ENCODE measurements at places on chromosomes 6 and 20.

GRCh38 chr20:35359335-35359950, 52.3 kb downstream of the UQCC1 start:
- DNase-seq: no peak

DNA sequence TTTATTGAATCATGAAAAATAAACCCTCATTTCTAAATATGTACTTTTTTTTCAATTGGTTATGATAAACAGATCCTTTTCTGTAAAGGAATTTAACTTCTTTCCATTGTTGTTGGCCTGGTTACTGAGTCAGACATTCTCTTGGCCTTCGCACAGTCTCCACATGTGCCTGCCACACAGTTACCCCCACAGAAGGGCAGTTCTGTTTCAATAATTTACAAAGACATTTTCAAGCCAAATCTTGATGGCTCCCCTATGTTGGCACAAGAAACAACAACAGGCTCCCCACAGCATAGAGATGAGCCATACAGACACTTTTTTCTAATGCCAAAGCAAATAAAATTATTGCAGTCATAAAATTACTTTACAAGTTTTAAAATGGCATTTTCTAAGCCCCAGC, 55.6 kb upstream of the BEND6 start:
- DNase-seq: no peak

DNA sequence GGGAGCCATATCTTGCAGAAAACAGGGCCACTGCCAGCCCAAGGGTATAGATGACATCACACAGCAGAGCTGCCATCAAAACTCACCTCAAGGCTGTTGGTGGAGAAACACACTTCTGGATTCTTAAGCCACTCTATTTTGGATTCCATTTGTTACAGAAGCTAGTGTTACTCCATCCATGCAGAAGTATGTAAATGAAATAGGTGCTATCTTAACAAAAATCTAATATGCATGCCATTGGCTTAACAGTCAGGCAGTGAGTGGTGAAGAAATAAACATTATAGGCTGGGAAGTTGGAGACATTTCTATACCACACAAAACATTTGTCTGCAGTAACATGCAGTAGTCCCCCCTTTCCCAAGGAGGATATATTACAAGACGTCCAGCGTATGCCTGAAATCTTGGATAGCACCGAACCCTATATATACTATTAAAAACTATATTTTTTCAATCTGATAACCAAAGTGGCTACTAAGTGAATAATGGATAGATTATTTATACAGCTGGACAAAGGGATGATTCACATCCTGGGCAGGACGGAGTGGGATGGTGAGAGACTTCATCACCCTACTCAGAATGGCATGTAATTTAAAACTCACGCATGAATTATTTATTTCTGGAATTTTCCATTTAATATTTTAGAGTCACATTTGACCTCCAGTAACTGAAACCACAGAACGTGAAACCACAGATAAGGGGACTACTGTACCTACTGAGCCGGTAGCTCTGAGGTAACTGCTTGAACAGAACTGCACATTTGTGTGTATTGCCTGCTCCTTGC, 160.0 kb upstream of the PLN start:
- no peak for DNase-seq

GRCh38 chr6:35534407-35535170, 21.9 kb upstream of the TULP1 start:
- DNase-seq: no peak

- DNase-seq: no peak
These were observed 29.7 kb downstream of the GJA1 start for GRCh38 chr6:121465101-121465500.

- no peak for DNase-seq
These were observed 173.1 kb downstream of the HS3ST5 start for GRCh38 chr6:114169763-114170162.

DNA sequence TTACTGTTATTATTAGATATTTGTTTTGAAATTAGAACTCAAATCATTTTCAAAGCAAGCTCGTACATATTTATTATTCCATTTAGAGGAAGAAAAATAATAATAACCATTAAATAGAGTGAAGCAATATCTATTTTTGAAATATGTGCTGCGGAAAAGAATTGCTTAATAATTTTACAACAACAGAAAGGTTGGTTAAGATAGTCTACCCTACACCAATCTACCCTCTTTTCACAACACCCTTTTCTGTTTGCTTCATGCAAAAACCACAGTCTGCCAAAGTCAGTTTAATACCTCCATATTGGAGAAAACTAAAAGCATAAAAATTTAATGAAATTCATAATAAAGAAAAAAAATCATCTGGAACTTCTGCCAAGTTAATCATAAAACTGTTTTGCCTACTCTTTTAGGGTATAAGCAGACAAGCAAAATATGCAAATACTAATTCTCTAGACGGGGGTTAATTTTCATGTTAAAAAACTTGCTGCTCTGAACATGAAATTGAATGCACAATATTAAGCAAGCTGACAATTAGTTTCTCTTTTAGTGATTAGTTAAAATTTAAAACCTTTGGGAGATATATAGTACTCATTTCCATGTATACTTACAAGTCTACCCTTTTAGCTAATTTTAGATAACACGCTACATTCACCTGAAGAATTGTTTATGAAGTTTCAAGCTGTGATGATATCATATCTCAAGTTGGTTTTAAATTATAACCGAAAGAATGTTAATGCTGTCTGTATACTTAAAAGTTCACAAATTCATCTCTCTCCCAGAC, 100.2 kb downstream of the AHI1 start:
- no peak for DNase-seq

GRCh38 chr6:101832371-101832770, 438.9 kb downstream of the GRIK2 start:
- DNase-seq: no peak

GRCh38 chr6:25992413-25993340, 30.1 kb downstream of the TRIM38 start:
- DNase-seq: peak; percentile 94

- peak; percentile 3 for DNase-seq
These were observed 798 bp downstream of the DSP start for GRCh38 chr6:7542065-7542873.

DNA sequence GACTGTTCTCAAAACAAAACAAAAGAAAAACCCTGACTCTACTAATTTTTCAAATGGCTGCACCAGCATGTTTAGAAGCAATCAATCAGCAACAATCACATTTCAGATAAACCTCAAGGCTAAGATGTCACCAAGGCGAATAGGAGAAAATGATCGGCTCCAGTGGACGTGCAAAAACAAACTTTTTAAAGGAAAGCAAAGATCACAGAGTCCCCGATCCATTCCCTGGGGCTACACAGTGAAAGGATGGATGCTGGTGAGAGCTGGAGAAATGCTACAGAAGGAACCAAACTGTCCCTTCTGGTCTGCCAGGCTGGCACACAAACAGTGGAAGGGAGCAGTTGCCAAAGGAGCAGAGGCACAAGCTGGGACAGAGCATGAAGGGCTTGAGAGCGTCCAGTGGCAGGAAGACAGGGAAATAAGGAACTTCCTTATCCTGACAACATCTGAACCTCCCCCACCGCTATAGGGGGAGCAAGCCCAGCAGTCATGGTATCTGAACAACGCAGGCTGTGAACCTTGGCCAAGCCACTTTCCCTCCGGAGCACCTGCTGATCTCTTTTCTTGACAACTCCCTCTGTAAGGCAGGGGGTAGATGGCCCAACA, 73.7 kb upstream of the HIVEP1 start:
- DNase-seq: no peak

GRCh38 chr6:145809211-145809610, 5.4 kb downstream of the FBXO30 start:
- no peak for DNase-seq

DNA sequence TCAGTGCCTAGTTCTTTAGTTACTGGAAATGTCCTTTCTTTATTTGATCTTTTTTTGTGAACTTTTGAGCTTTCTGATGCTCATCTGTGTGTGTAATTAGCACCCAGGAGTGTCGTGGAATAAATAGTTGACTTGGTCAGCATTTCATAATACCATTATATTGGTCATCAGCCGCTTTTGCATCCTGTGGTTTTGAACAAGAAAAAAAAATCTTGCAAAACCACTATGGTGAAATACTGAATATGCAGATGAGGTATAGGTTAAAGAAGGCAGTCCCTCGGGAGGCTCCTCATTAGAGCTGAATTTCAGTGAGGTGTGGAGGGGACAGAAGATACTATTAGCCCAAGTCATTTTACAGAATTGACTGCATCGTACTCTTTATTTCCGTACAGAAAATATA, 90.1 kb downstream of the FOXO3 start:
- DNase-seq: no peak

GRCh38 chr20:25285856-25286798, 38.2 kb downstream of the PYGB start:
- DNase-seq: no peak

GRCh38 chr20:17556837-17557674, 12.8 kb upstream of the DSTN start:
- no peak for DNase-seq

DNA sequence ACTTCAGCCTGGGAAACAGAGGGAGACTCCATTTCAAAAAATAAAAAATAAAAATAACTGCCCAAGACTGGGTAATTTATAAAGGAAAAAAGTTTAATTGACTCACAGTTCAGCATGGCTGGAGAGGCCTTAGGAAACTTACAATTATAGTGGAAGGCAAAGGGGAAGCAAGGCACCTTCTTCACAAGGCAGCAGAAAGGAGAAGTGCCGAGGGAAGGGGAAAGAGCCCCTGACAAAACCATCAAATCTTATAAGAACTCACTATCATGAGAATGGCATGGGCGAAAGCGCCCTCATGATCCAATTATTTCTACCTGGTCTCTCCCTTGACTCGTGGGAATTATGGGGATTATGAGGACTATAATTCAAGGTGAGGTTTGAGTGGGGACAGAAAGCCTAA, 95.5 kb upstream of the LGSN start:
- no peak for DNase-seq

DNA sequence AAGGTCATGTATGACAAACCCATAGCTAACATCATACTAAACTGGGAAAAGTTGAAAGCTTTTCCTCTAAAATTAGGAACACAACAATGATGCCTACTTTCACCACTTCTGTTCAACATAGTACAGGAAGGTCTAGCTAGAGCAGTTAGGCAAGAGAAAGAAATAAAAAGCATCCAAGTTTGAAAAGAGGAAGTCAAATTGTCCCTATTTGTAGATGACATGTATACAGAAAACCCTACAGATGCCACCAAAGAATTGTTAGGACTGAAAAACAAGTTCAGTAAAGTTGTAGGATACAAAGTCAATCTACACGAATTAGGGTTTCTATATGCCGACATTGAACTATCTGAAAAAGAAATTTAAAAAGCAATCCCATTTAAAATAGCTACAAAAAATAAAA, 89.4 kb upstream of the GLP1R start:
- no peak for DNase-seq

DNA sequence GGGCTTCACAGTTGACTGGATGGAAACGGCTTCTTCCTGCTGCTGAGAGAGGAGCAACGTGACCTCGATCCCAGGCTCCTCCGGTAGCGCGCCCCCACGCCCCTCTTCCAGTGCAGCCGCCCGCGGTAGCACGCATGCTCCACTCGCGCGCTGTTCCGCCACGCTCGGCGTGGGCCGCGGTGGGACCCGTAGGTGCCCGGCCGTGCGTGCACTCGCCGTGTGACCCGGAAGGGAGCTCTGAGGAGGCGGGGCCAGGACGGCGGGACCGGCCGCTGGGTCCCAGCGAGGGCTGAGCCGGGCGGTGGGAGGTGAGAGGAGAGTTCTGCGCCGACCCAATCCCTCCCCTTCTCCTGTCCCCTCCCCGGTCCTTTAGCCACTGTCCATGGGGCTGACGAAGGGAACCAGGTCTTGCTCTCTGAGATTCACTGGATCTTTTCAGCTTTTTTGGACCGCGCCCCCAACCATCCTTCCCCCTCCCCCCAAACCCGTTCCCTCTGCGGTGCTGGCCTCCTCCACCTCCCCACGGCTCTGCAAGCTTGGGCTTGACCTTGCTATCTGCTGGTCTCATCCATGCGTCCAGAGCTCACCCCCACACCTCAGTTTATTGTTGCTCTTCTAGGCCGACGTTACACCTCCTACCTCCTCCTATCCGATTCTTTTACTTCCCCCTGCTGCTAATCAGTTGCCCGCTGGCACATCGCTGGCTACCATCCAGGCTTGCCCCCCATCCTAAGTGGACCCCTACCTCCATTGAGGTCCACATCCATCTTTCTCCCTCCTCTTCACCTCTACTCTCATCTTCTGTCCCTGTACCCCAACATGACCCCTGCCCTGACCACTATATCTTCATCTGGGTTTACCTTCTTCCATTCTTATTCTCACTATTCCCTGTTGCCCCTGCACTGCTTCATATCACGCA, at the start of gene CUL9:
Gene CUL9, plus strand, starts transcription at position 255 of the 919 bp plus-strand sequence. CDS start 2,115 bp downstream, outside the sequence.
- peak; percentile 87 for DNase-seq

GRCh38 chr6:30781743-30782424, 37.5 kb upstream of the IER3 start:
- peak; percentile 67 for DNase-seq

DNA sequence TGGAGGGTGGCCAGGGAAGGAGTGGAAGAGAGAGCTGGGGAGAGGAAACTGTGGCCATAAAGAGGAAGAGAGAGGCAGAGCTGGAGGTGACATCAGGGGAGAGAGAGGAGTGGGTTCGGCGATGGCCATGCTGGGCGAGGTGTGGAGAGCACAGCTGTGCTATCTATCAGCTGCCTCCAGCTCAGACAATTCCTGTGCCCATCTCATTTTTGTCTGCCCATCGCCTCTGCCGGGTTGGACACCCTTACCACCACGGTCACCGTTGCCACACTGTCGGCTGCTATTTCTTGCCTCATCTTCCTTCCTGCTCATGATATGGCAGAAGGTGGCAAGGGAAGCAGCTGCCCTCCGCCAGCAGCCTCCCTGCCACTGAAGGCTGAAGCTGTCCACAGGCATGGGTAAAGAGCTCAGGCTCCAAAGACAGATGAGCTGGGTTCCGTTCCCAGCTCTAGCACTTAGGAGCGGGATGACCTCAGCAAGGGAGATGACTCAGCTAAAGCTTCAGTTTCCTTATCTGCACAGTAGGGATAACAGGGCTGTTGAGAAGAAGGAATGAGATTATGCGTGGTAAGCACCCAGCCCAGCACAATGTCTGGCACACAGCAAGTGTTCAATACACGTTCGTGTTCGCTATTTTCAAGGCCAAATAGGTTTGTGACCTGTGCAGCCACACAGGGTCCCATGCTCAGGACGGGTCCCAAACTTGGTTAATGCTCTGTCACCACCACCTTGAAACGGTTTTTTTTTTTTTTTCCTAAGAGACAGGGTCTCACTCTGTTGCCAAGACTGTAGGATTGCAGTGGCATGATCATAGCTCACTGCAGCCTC, 21.9 kb upstream of the TAF8 start:
- peak; percentile 27 for DNase-seq

DNA sequence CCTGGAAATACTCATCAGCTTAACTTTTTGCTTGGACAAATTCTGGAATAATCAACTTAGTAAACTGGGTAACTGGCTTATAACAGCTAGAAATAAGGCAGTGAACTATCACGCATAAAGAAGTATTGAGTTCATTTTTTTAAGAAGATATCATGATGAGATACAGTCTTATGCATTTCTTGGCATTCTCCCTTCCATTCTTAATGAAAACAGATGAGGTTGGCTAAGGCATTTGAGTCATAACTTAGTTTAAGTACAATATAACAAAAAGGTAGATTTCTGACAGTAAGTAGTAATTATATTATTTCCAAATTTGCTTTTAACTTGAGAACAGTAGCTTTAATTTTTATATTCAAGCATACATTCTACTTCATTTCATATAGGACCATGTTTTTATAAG, 56.1 kb downstream of the SAMD5 start:
- no peak for DNase-seq

GRCh38 chr20:62066339-62066982, 780 bp upstream of the TAF4 start:
- DNase-seq: peak; percentile 53

Measured in CD4-positive, alpha-beta T cell treated with Interleukin-6 for 4 hours (primary cell).